ENCODE measurements at places on chromosomes 5 and 9.

DNA sequence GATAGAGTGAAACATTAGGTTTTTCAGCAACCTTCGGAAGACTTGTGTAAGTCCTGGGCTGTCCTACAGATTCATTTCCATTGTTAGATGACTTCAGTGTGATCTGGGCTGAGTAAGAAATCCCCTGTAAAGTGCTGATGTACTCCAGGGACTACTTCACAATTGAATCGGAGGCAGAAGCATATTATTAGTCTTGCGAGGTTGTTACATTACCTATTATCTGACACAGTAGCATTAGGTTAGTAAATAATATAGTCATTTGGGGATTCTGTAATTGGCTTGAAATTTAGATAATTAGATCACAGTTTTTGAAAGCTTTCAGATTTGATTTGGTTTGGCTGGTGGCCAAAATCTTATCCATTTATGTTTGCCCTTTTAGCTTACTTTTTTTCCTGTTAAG is 62.4 kb downstream of the DMRT1 start:
- no peak for DNase-seq

DNA sequence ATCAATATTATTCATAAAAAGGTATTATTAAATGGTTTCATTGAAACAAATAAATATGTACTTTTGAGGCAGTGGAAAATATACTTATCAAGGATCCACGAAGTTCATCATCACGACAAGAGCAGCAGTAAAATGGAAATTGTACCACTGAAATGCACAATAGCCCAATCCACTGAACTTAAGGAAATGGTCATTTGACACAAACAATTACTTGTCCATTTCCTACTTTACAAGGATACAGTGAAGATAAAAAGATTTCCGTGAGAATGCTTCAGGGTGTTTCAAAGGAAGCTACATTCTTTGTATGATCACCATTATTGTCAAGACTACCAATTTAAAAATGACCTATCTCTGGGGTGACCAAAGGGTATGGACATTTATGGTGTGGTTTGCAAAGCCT is 210.3 kb downstream of the SYK start:
- DNase-seq: no peak

- DNase-seq: no peak
Measured at GRCh38 chr9:82419696-82420486, 431.3 kb downstream of the SPATA31D1 start.

GRCh38 chr5:176542135-176542595 is 5.0 kb upstream of the RNF44 start:
- DNase-seq: peak; percentile 37

DNA sequence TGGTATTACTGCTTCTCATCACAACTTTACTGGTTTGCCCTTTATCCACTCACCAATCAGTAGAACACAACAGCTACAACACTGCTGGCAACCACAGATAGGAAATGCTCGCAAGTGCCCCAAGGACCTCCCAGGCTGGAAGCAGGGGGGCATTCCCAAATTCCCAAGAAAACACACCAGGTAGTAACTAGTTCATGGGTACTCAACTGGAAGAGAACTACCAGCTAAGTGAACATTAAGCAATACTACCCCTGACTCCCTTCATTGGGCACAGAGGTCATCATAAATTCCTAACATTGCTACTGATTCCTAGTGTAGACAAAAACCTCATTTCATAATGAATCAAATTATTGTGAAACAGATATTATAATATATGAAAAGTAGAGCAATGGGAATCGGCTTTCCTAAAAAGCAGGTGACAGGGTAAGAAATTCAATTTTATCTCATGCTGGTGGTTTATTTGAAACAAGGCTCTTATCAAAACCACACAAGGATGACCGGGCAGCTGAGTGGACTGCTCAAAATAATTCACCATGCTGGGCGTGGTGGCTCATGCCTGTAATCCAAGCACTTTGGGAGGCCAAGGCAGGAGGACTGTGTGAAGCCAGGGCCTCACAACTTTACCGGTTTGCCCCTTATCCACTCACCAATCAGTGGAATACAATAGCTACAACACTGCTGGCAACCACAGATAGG is 81.6 kb downstream of the TLE1 start:
- no peak for DNase-seq

- no peak for DNase-seq
Measured at GRCh38 chr9:89835666-89836065, 230.9 kb downstream of the GADD45G start.

DNA sequence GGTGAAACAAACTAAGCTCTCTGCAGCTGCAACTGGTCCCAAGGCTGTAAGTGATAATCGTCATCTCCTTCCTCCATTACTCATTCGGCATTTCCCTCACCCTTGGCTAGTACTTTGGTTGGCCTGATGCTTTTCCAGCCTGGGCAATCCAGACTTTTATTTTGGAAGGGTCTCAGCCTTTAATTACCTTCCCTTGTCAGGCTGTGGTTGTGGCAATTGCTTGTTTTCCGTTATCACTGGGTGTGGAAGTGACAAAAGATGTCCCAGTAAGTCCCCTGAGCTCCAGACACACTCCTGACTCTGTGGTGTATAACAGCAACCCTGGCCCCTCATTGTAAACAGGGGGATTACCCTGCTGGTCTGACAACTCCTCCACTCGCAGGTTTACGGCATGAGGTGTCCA is 6.3 kb upstream of the FAF2 start:
- no peak for DNase-seq

DNA sequence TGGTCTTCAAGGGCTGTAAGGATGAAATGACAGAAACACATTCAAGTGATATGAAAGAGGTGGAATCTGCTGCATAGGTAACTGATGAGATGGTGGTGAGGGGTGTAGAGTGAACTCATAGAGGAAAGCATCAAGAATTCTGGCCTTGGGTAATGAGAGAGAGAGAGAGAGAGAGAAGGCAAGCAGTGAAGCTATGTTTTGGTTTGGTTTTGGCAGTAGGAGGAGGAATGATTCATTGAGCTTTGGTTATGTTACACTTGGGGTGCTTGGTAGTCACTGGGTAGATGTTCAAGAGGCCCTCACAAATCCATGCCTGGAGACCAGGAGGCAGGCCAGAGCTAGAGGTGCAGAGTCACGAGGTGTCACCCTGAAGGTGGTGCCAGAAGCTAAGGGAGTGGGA is 89.5 kb downstream of the EGFLAM start:
- no peak for DNase-seq

DNA sequence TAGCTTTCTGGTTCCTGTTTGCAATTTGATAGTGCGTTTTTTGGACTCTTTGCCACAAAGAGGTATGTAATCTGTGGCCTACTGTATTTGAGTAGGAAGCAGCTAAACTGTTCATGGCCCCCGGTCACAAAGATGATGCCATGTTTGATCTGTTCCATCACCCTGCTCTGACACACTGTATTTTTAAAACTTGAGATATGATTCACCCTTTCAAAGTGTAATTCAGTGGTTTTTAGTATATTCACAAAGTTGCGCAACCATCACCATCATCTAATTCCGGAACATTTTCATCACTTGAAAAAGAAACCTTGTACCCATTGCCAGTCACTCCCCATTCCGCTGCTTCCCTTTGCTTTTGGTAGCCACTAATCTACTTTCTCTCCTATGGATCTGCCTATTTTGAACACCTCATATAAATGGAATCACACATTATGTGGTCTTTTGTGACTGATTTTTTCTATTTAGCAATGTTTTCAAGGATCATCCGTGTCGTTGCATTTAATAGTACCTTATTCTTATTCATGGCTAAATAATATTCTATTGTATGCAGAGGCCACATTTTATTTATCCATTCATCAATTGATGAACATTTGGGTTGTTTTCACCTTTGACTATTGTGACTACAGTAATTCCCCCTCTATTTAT is 141.6 kb downstream of the NR3C1 start:
- no peak for DNase-seq

DNA sequence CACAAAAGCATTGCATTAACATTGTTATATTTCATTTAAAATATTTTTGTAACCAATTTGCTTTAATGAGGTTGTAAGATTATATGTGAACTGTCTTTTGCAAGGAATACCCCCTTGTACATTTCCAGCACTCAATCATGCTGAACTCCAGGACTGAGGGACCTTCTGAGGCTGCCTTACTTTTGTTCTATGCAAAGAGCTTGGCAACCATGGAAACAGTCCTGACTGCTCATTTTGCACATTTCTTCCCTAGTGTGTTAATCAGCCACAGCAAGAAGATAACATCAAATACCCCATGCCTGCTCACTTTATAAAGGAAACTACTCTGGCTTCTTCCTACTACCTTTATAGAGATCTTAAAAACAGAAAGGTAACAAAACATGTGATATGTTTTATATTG is 355.6 kb upstream of the IZUMO3 start:
- DNase-seq: no peak

GRCh38 chr9:96027251-96028131 is 152.0 kb downstream of the ERCC6L2 start:
- DNase-seq: no peak

DNA sequence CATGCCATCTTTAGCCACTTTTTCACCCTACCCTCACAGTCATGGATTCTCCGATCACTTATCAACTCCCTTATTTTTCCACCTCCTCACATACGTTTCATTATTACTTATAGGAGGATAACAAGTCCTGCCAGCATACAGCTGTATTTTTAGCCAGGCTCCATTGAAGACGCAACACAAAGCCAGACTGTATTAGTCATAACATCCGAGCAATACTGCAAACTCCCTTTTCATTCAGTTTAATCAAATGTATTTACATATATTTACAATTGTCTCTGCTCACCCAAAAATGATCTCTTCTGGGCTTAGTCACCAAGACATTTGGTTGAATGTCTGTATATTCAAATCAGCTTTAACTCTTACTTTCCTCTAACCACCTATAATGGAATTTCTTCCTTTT is 126.4 kb upstream of the PRLR start:
- no peak for DNase-seq

DNA sequence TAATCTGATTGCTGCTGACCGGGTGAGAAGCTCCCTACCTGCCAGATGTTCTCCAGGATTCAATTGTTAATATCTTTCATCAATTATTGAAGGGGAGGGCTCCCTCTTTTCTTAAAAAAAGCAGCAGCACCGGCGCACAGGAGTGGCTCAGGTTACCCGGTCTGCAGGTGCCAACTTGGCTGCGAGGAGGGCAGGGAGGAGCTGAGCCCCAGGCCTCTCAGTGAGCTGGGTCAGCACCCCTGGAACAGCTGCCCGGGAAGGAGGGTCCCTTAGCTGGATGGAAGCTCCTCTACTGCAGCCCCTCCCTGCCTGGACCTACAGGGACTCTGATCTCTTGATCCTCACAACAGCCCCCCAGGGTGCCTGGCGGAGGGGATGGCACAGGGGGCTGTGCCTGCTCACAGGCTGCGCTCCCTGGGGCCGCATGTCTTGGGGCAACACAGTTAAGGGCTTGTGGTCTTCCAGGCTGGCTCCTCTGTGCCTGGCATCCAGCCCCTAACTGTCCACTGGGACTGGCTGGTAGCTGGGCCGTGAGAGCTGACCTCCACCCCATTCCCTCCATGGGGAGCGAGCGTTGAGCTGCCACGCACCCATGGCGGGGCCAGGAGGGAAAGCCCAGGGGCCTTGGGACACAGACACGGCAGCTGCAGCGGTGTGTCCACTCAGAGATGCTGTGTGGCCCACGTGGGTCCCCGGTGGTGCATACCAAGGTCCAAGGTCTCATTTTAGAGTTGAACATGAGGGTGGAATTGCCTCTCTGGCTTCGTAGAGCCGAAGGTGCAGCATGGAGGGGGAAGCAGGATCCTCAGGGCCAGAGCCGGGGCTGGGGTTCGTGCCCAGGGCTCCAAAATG is 28.6 kb upstream of the TMEM250 start:
- DNase-seq: no peak

- DNase-seq: no peak
Measured at GRCh38 chr9:20315677-20316076, 306.6 kb downstream of the MLLT3 start.

- no peak for DNase-seq
Measured at GRCh38 chr5:31481531-31482165, 50.2 kb downstream of the DROSHA start.

GRCh38 chr9:130984521-130984920 is 24.5 kb upstream of the LAMC3 start:
- no peak for DNase-seq

GRCh38 chr5:89397096-89397495 is 514.1 kb upstream of the MEF2C start:
- DNase-seq: no peak

DNA sequence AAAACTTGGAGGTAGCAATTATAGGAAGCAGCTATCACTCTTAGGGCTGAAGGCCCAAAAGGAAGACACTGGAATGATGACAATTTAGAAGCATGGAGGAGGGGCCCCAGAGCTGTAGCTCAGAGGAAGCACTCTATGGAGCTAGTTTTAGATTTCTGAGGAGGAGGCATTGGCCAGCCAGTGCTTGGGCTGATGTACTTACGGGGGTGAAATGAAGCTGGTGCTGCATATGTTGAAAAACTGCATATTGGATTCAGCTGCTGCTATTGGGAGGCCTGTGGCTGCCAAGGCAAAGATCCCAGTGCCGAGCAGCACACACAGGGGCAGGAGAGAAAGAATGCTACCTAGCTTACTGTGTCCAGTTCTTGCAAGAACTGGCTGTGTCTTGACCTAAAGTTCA is 53.9 kb upstream of the HMHB1 start:
- no peak for DNase-seq

- DNase-seq: no peak
Measured at GRCh38 chr5:160269017-160269416, 39.7 kb downstream of the FABP6 start.

DNA sequence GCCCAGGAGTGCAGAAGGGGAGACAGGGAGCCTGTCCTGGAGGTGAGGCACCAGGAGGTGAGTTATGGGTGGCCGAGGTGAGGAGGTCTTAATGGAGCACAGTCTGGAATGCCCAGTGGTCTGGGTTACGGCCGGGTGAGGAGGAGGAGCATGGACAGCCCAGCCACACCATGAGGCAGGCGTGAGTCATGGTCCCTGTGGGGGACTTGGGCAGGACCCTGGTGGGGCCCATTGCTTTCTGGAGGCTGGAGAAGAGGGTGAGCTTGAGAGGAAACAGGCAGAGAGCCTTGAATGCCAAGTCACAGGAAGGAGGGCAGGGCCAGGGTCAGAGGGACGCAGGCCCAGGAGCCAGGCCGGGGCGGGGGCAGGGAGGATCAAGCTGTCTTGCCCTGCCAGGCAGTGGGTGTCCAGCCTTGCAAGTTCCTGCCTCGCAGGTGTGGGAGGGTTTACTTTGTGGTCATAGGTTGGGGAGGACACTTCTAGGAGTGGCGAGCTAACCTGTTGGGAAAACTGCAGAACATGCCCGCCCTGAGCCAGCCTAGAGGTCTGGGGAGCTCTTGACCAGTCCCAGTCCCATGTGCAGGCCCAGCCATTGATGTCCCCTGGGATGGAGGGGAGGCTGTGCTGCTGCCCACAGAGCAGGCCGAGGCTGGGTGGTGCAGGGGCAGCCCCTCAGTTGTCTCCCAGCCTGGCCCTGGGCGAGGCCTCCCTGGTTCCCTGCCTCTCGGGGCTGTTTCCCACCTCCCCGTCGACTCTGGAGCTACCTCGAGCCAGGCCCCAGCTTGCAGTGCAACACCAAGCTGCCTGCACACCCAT is 2.8 kb downstream of the CACNA1B start:
- no peak for DNase-seq

- no peak for DNase-seq
Measured at GRCh38 chr9:92508018-92508820, 25.9 kb upstream of the ASPN start.

DNA sequence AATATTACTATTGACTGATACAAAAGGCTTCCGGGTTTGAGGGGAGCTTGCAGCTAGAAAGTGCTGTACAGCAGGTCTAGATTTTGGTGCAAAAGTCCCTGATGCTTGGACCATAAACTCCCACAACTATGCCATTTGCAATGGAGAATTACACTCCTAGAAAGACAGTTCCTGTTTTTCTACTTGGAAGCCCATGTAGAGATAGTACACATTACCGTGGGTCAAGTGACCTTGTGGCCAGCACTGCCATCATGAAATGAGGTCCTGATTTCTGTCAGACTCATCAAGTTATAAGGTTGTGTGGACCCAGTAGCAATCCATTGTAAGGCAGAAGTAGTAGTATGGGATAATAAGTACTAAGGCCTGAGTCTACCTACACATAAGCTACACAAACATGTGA is 42.8 kb upstream of the TNFSF8 start:
- DNase-seq: no peak
